ENCODE measurements at places on chromosomes 2 and 18. TPM values are rescaled to one million over a fixed set of nuclear protein-coding genes. Genes with fewer than 3 reads are reported as not detected.

Gene CLEC4F
- 0.09 TPM for polyA plus RNA-seq

Gene LRRTM4
- polyA plus RNA-seq: 1.5 TPM

Gene ZNF407
- polyA plus RNA-seq: 10.2 TPM

Gene GLI2
- polyA plus RNA-seq: 34.8 TPM

Gene ANKRD44
- polyA plus RNA-seq: 12.3 TPM

Gene PROC
- polyA plus RNA-seq: 2.4 TPM

Data from left renal pelvis (tissue), 4 donors.